ENCODE measurements at places on chromosomes 5 and 9. TPM values are rescaled to one million over a fixed set of nuclear protein-coding genes. Genes with fewer than 3 reads are reported as not detected.

Gene CLTA
- total RNA-seq = 262 TPM

Gene LECT2
- total RNA-seq = not detected

Gene GCNT4
- 2.7 TPM for total RNA-seq

Gene SLC6A19
- not detected for total RNA-seq

Gene RXFP3
- total RNA-seq = not detected

Gene PCDHB14
- 2.7 TPM for total RNA-seq

Gene SPACA9
- 3.6 TPM for total RNA-seq

Gene OR2Y1
- total RNA-seq = not detected

Gene ACOT12
- not detected for total RNA-seq

Gene SPINK4
- not detected for total RNA-seq

Gene DAPK1
- 42.7 TPM for total RNA-seq

Gene PCDHGB3
- total RNA-seq = 6.2 TPM

Gene AK1
- 100 TPM for total RNA-seq

Gene TLX3
- not detected for total RNA-seq

Gene ECSCR
- not detected for total RNA-seq

Gene SLCO6A1
- not detected for total RNA-seq

Gene OR13D1
- total RNA-seq = not detected

Gene GRXCR2
- total RNA-seq = not detected

Gene SOHLH1
- not detected for total RNA-seq

Gene TPPP
- total RNA-seq = not detected

Measured in osteoblast (primary cell).